ENCODE measurements at places on chromosomes 3 and 15. TPM values are rescaled to one million over a fixed set of nuclear protein-coding genes. Genes with fewer than 3 reads are reported as not detected.

Gene RPP14
- total RNA-seq: 17.2 TPM

Gene ANKUB1
- not detected for total RNA-seq

GRCh38 chr3:143083781-143084180 is 35.8 kb upstream of the CHST2 start:
- H3K27me3 ChIP-seq: peaks cover 42% of the 10 kb centered on the region
- H3K36me3 ChIP-seq: no peaks in the 10 kb centered on the region
- DNase-seq: no peak
- no peak overlapping the region for H3K27ac ChIP-seq
- H3K4me3 ChIP-seq: no peak overlapping the region
- no peaks in the 10 kb centered on the region for H3K4me1 ChIP-seq

DNA sequence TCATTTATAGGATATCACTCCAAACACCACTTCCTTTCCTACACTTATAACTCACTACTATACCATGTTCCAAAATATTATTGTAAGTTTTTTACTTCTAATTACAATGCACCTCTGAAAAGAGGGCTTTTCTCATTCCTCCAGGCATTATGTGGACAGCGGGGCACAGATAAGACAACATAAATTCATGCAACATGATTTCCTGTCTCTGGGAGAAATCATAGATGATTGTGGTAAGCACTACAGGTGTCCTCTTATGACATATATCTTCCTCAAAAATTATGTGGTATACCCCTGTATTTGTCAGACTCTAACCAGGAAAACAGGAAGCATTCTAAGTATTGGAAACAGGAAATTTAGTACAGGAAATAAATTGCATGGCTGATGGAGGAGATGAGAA is 45.7 kb upstream of the INO80 start:
- H3K4me3 ChIP-seq: no peak overlapping the region
- no peak overlapping the region for H3K27ac ChIP-seq
- H3K27me3 ChIP-seq: no peaks in the 10 kb centered on the region
- H3K36me3 ChIP-seq: no peaks in the 10 kb centered on the region
- no peaks in the 10 kb centered on the region for H3K4me1 ChIP-seq

GRCh38 chr15:73683777-73684580 is at the start of gene CD276:
Gene CD276, plus strand, starts transcription at chr15:73684383. Its CDS starts 15,257 bp downstream, at chr15:73699640.
- peaks cover 25% of the 10 kb centered on the region for H3K27me3 ChIP-seq
- H3K27ac ChIP-seq: peak within 1 kb of the TSS; percentile 29
- H3K4me1 ChIP-seq: peaks cover 35% of the 10 kb centered on the region
- peak within 1 kb of the TSS; percentile 88 for H3K4me3 ChIP-seq

All from Calu3 (cell line).